Lung (tissue), 17 donors: ENCODE measurements at places on chromosomes 5 and 9. TPM values are rescaled to one million over a fixed set of nuclear protein-coding genes. Genes with fewer than 3 reads are reported as not detected.

DNA sequence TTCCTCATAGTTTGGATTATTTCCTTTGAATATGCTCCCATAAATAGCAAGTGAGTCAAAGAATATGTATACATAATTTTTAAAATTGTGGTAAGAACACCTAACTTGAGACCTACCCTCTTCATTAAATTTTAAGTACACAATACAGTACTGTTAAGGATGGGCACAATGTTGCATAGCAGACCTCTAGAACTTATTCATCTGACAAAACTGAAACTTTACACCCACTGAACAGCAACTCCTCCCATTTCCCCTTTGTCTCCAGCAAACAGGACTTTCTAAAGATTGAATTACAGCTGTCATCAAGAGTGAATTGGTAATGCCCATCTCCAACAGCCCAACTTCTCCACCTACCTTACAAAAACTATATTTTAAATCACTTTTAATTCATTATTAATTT is 388.9 kb downstream of the HTR1A start:
- H3K27me3 ChIP-seq, result no peaks in the 10 kb centered on the region
- H3K36me3 ChIP-seq, result no peaks in the 10 kb centered on the region
- no peak for DNase-seq
- H3K4me3 ChIP-seq, result no peak overlapping the region
- H3K4me1 ChIP-seq, result no peaks in the 10 kb centered on the region

DNA sequence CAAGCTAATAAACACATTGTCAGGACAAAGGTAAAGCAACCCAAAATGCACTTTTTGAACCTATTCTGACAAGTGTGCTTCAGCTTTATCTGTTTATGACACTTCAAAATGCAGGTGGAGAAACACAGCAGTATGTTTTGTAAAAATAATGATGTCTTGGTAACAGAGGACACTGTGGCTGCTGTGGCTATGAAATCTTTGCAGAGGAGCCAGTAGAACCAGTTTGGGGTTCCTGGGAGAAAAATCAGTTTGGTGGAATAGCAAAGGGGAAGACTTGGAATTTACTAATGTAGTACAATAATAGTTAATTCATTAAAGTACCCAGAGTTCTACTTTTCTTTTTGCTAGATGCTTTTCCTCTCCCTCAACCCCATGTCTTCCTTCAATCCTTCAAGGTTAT is 40.6 kb downstream of the SIL1 start:
- H3K27ac ChIP-seq, result no peak overlapping the region
- no peak overlapping the region for H3K4me3 ChIP-seq
- H3K27me3 ChIP-seq, result no peaks in the 10 kb centered on the region
- no peaks in the 10 kb centered on the region for H3K4me1 ChIP-seq

DNA sequence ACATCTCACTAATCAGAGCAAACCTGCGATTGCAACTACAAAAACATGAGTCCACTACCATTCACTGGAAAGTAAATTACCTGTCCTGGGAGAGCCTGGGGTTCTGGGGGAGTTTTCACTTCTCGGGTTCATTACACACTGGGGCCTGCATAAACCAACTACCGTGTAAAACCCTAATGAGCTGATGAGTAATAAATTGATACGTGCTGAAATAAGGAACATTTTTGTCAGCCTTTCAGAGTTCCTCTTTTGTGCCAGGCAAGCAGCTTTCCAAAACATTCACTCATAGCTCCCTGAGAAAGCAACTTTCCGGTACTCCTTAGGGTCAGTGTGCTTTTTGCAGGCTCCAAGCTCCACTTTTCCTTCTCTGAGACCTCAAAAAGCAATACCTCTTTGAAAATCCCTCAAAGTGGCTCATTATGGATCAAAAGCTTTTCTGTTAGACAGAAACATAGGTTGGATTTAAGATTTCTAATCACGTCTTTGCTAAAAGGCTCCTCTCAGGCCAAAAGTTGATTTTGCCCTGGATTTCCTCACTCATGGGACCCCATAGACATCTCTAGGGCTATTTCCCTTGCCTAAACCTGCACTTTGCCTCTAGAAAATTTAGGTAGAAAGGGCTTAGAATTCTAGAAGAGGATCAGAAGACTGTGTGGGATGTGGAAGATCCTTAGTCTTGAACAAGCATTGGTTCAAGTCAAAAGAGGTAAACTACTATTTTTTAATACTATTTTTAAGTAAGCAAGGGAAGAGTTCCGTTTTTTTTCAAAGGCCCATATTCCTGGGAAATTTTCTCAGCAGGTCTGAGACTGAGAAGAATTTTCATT is 74.8 kb downstream of the ST8SIA4 start:
- DNase-seq, result peak; percentile 34
- peaks cover 3% of the 10 kb centered on the region for H3K4me1 ChIP-seq
- H3K27ac ChIP-seq, result peak overlapping the region; percentile 54
- no peaks in the 10 kb centered on the region for H3K27me3 ChIP-seq
- H3K4me3 ChIP-seq, result no peak overlapping the region

GRCh38 chr9:107946364-107947141 is 457.0 kb upstream of the KLF4 start:
- no peak overlapping the region for H3K4me3 ChIP-seq
- H3K36me3 ChIP-seq, result no peaks in the 10 kb centered on the region
- no peak for DNase-seq
- no peaks in the 10 kb centered on the region for H3K27me3 ChIP-seq

DNA sequence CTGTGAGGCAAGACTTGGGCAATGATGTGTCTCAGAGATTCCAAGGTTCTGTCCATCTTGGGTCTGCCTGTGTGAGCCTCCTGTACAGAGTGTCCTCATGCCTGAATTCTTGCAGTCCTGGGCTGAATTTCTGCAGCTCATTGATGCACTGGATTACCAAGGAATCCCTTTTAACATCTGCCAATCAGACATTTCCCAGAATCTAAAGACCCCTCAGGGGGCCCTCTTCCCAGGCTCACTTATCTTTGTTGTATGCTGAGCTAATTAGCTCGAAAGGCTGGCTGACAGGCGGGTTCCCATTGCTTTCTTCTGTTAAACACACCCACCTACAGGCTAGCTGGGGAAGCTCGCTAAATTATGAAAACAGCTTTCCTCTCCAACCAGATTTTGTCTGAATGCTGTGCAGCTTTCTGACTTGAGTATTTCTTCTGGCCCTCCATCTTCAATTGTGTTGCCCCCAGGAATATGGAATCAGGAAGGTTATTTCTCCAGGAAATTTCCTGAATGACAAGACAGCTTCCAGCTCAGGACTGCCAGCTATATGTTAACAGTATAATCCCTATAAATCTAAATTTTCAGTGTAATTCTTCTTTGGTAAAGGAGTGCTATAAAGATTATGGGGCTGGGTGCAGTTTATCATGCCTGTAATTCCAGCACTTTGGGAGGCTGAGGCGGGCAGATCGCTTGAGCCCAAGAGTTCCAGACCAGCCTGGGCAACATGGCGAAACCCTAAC is at the start of gene LIX1:
TSS of gene LIX1 (minus strand) at position 91 of the 734 bp plus-strand sequence. CDS start at position 56, 35 bp downstream.
- peaks cover 3% of the 10 kb centered on the region for H3K4me1 ChIP-seq
- H3K27ac ChIP-seq, result no peak within 1 kb of the TSS

DNA sequence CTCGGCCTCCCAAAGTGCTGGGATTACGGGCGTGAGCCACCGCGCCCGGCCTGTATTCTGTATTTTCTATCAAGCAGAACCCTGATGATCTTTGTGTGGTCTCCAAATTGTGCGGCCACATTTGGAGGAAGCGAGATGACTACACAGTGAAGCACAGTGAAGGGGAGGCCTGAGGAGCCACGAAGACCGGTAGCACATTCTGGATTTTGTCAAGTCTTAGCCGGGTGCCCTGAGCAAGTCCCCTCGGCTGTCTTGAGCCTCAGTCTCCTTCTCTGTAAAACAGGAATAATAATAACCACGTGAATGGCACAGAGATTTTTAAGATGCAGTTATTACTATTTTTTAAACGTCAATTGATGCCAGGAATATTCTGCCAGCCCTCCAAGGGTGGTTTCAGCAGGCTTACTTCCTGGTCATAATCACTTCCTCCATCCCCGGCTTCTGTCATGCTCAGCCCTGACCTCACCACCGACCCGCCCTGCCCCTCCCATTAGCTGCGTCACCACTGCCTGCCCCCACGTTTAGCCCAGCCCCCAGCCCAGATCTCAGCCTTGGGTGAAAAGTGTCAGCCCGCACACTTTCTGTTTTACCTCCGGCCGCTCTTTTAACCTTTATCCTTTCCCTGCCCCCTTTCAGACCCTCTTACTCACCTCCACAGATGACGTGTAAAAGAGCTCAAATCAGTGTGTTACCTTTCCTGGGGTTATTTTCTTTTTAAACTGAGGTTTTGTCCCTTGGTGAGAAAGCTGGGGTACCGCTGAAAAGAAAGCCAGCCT is 27.0 kb upstream of the ERGIC1 start:
- peak; percentile 80 for DNase-seq
- no peak overlapping the region for H3K4me3 ChIP-seq
- H3K27me3 ChIP-seq, result no peaks in the 10 kb centered on the region
- H3K27ac ChIP-seq, result peak overlapping the region; percentile 97
- no peaks in the 10 kb centered on the region for H3K36me3 ChIP-seq

GRCh38 chr5:530001-530955 is 6.0 kb upstream of the SLC9A3 start:
- peaks cover 61% of the 10 kb centered on the region for H3K27me3 ChIP-seq
- DNase-seq, result no peak
- H3K4me3 ChIP-seq, result no peak overlapping the region
- H3K27ac ChIP-seq, result no peak overlapping the region
- H3K36me3 ChIP-seq, result no peaks in the 10 kb centered on the region
- no peaks in the 10 kb centered on the region for H3K4me1 ChIP-seq

DNA sequence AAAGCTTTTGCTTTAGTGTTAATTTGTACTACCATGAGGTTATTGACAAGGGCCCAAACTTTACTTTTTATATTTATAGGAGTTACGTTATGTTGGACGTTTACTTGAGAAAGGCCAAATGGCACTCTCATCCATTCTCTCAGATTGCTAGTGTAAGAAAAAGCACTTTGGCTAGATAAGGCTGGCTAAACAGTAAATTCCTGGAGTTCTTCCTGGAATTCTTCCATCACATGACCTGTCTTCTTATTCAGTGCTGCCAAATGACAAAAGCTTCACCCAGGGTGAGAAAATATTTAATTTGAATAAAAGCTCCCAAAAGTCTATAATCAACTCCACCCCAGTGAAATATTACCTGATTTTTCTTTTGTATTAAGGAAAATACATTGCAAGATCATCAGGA is 1568.9 kb upstream of the ACO1 start:
- H3K27me3 ChIP-seq, result no peaks in the 10 kb centered on the region
- no peak overlapping the region for H3K27ac ChIP-seq
- no peak for DNase-seq

DNA sequence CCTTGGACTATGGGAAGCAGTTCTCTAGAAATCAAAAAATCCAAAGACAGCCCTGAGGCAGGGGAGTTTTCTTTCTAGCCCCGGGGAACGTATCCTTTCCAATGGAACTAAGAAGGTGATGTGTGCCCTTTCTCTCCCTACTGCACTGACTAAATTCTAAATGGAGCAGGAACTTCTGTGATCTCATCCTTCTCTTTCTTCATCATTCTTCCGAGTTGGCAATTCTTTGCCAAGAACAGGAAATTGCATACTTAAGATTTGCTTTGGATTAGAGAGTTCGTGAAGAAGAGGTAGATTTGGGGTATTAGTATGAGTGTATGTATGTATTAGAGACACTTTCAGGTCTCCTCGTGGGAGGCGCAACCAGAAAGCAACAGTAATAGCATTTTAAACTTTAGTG is 178.0 kb upstream of the PIK3R1 start:
- no peaks in the 10 kb centered on the region for H3K27me3 ChIP-seq
- no peaks in the 10 kb centered on the region for H3K36me3 ChIP-seq
- no peak overlapping the region for H3K27ac ChIP-seq
- peaks cover 15% of the 10 kb centered on the region for H3K4me1 ChIP-seq
- no peak for DNase-seq

- no peak overlapping the region for H3K27ac ChIP-seq
- peaks cover 9% of the 10 kb centered on the region for H3K36me3 ChIP-seq
- no peaks in the 10 kb centered on the region for H3K27me3 ChIP-seq
- DNase-seq, result no peak
- H3K4me1 ChIP-seq, result peaks cover 4% of the 10 kb centered on the region
These were observed 20.1 kb downstream of the TTC1 start for GRCh38 chr5:160029004-160029403.

DNA sequence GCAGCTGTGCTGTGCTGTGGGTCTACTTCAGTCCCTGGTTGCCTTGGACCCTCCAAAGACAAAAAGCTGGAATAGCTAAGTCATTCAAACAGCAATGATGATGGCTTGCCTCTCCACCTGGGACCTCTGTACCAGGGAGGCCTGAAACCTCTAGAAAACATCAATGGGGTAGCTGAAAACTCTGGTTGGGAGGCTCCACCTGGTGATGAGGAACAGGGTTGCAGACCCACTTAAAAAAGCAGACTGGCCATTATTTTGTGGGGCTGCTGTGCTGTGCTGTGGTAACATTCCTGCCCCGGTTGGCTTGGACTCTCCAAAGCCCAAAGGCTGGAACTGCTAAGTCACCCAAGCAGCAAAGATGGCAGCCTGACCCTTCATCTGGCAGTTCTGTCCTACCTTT is 839.3 kb upstream of the ARRDC3 start:
- H3K4me1 ChIP-seq, result no peaks in the 10 kb centered on the region
- no peak overlapping the region for H3K4me3 ChIP-seq
- no peak for DNase-seq
- no peaks in the 10 kb centered on the region for H3K27me3 ChIP-seq

DNA sequence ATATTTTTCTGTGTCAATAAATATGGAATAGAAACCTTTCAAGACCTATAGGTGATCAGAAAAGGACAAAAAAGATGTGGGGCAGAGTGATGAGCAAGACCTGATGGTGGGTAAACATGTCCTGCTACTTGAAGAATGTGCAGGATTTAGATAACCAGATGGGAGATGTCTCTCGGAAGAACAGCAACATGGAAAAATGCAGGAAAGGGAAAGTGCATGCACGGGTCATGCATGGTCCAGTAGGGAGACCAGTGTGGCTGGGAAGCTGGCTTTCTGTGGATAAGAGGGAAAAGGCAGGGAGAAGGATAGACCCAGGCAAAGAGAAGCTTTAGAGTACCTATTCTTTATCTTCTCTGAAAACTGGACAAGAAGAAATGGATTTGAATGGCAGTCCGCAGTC is 7.1 kb upstream of the CAST start:
- H3K4me1 ChIP-seq, result no peaks in the 10 kb centered on the region
- no peak for DNase-seq
- no peaks in the 10 kb centered on the region for H3K36me3 ChIP-seq
- no peaks in the 10 kb centered on the region for H3K27me3 ChIP-seq

DNA sequence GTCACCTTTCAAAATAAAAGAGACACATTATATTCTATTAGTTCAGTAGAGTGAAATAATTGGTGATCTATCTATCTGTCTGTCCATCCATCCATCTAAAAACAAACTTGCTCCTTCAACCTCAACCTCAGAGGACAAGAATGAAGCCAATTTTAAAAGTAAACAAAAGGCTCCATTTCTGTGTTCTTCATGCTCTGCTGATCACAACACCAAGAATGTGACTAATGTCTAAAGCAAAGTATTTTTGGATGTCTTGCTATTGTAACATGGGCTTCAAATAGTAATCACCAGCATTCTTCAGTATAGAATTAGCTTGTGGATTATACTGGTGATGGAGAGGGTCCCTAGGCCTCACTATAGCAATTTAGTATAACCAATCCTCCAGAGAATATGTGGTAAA is 1304.4 kb downstream of the MAT2B start:
- no peak overlapping the region for H3K4me3 ChIP-seq
- no peak overlapping the region for H3K27ac ChIP-seq
- no peak for DNase-seq
- no peaks in the 10 kb centered on the region for H3K36me3 ChIP-seq
- H3K4me1 ChIP-seq, result no peaks in the 10 kb centered on the region

- no peaks in the 10 kb centered on the region for H3K27me3 ChIP-seq
- H3K27ac ChIP-seq, result no peak overlapping the region
- DNase-seq, result no peak
- H3K4me1 ChIP-seq, result peaks cover 5% of the 10 kb centered on the region
- no peak overlapping the region for H3K4me3 ChIP-seq
These were observed 392.4 kb downstream of the NTRK2 start for GRCh38 chr9:85061969-85062368.

Gene NR5A1
- not detected for polyA plus RNA-seq

Gene PAM
- 117 TPM for polyA plus RNA-seq

Gene ORM2
- polyA plus RNA-seq, result 215 TPM

Gene CXCL14
- polyA plus RNA-seq, result 2.5 TPM

Gene CARTPT
- polyA plus RNA-seq, result not detected

Gene SLC2A6
- 8.4 TPM for polyA plus RNA-seq
